A549 treated with ZK216348 at 1 μM for 4 hours (cell line): ENCODE measurements at places on chromosomes 2 and 18. TPM values are rescaled to one million over a fixed set of nuclear protein-coding genes. Genes with fewer than 3 reads are reported as not detected.

STRADB gene
- total RNA-seq, result 17.8 to 28.0 TPM (median 21.3 TPM) in 5 replicates

TAF1B gene
- 22.2 to 48.9 TPM (median 25.5 TPM) in 5 replicates for total RNA-seq

NAT8 gene
- total RNA-seq, result not detected in 5 replicates

SMAD2 gene
- 51.6 to 70.0 TPM (median 64.7 TPM) in 5 replicates for total RNA-seq

NFATC1 gene
- total RNA-seq, result 4.3 to 6.2 TPM (median 6.0 TPM) in 5 replicates

MRPL53 gene
- 106 to 146 TPM (median 137 TPM) in 5 replicates for total RNA-seq

ACMSD gene
- not detected in 5 replicates for total RNA-seq

RESP18 gene
- not detected in 5 replicates for total RNA-seq

HTR2B gene
- not detected in 5 replicates for total RNA-seq

RNF25 gene
- total RNA-seq, result 44.9 to 53.4 TPM (median 48.5 TPM) in 5 replicates

CCDC102B gene
- total RNA-seq, result 0.38 to 0.92 TPM (median 0.52 TPM) in 4 of 5 replicates, not detected in the other

NT5DC4 gene
- total RNA-seq, result not detected in 5 replicates

CD302 gene
- 1.5 to 2.5 TPM (median 2.2 TPM) in 5 replicates for total RNA-seq

MPP4 gene
- 0.06 to 0.13 TPM (median 0.10 TPM) in 3 of 5 replicates, not detected in the others for total RNA-seq

SLC1A4 gene
- total RNA-seq, result 9.4 to 12.3 TPM (median 11.0 TPM) in 5 replicates

VSNL1 gene
- not detected in 5 replicates for total RNA-seq

TWIST2 gene
- total RNA-seq, result 8.6 to 20.8 TPM (median 18.4 TPM) in 5 replicates

C2orf66 gene
- 0.11 TPM in 1 of 5 replicates, not detected in the others for total RNA-seq

PIKFYVE gene
- 3.5 to 8.9 TPM (median 6.8 TPM) in 5 replicates for total RNA-seq

DYSF gene
- total RNA-seq, result 0.61 to 0.91 TPM (median 0.75 TPM) in 5 replicates

ANKRD23 gene
- 0.45 to 3.1 TPM (median 2.2 TPM) in 5 replicates for total RNA-seq

VPS4B gene
- total RNA-seq, result 17.2 to 24.4 TPM (median 23.6 TPM) in 5 replicates

DUSP2 gene
- total RNA-seq, result 0.22 to 0.56 TPM (median 0.54 TPM) in 4 of 5 replicates, not detected in the other

CABYR gene
- total RNA-seq, result 10.9 to 22.8 TPM (median 13.2 TPM) in 5 replicates

COL4A4 gene
- 1.1 to 3.1 TPM (median 1.5 TPM) in 5 replicates for total RNA-seq

ZDBF2 gene
- 0.68 to 1.7 TPM (median 1.1 TPM) in 5 replicates for total RNA-seq

POTEJ gene
- not detected in 5 replicates for total RNA-seq

ZBTB7C gene
- 0.05 to 0.32 TPM in 2 of 5 replicates, not detected in the others for total RNA-seq

RNF125 gene
- 0.18 to 1.1 TPM (median 0.47 TPM) in 5 replicates for total RNA-seq

CYP1B1 gene
- total RNA-seq, result 4.3 to 7.6 TPM (median 5.6 TPM) in 5 replicates

RNU2-63P gene
- total RNA-seq, result not detected in 5 replicates

HOXD1 gene
- 0.18 to 0.28 TPM (median 0.24 TPM) in 4 of 5 replicates, not detected in the other for total RNA-seq

RPRM gene
- 0.09 TPM in 1 of 5 replicates, not detected in the others for total RNA-seq

FER1L5 gene
- not detected in 5 replicates for total RNA-seq

PCARE gene
- not detected in 5 replicates for total RNA-seq

ANKRD62 gene
- not detected in 5 replicates for total RNA-seq

CROCC2 gene
- not detected in 5 replicates for total RNA-seq

OTOS gene
- total RNA-seq, result not detected in 5 replicates

GALNT3 gene
- total RNA-seq, result 0.11 TPM in 1 of 5 replicates, not detected in the others

GAD1 gene
- 0.49 to 0.60 TPM (median 0.54 TPM) in 5 replicates for total RNA-seq

KIF1A gene
- total RNA-seq, result 0.57 to 0.95 TPM (median 0.69 TPM) in 5 replicates

STPG4 gene
- total RNA-seq, result not detected in 5 replicates

SOX11 gene
- total RNA-seq, result not detected in 5 replicates

TMEM17 gene
- 3.9 to 6.1 TPM (median 5.4 TPM) in 5 replicates for total RNA-seq

GPR17 gene
- 0.19 TPM in 1 of 5 replicates, not detected in the others for total RNA-seq

MC5R gene
- total RNA-seq, result not detected in 5 replicates

EPC2 gene
- total RNA-seq, result 8.2 to 12.0 TPM (median 10.3 TPM) in 5 replicates

EFHD1 gene
- total RNA-seq, result 1.8 to 4.6 TPM (median 3.5 TPM) in 5 replicates

NYAP2 gene
- total RNA-seq, result 0.02 TPM in 1 of 5 replicates, not detected in the others

DTNA gene
- total RNA-seq, result 0.04 to 0.30 TPM (median 0.13 TPM) in 4 of 5 replicates, not detected in the other

SLC19A3 gene
- 2.4 to 3.0 TPM (median 2.9 TPM) in 5 replicates for total RNA-seq

COBLL1 gene
- 3.0 to 4.4 TPM (median 3.9 TPM) in 5 replicates for total RNA-seq

CACNB4 gene
- total RNA-seq, result 0.06 to 0.16 TPM (median 0.07 TPM) in 3 of 5 replicates, not detected in the others

SCN3A gene
- total RNA-seq, result 0.01 to 0.02 TPM in 2 of 5 replicates, not detected in the others
